ENCODE measurements at places on chromosomes 2 and 18.

GRCh38 chr2:65724336-65724735 is 291.9 kb upstream of the SPRED2 start:
- DNase-seq, result no peak

GRCh38 chr2:228144961-228145360 is 36.5 kb downstream of the SPHKAP start:
- DNase-seq, result no peak

DNA sequence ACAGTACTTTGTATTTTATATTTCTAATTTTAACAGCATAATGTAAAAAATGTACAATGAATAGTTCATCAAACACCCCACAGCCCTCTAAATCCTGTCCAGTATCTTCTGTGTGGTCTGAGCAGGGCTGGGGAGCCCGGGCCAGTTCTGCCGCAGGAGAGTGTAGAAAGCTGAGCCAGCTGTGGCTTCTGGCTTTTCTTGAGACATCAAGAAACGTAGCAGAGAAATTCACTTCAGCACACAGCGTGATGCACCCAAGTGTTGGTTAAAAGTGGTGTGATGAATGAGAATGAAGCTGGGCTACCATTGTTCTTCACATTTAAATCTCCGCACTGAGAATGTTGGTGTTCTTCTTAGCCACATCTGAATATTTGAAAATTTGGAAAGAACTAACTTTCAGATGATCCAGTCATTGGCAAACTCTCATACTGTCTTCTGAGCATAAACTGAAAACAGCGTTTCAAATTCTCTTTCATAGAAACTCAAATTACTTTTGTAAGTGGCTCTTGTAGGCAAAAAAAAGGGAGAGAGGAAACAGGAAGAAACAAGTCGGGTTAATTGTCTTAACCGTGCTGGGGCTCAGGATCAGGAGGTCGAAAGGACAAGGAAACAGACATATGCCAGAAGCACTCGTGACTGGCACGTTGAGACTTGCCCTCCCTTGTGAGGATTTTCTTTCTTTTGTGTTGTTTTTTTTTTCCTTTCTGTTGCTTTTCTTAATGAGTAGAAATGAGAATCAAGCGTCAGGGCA is 23.4 kb upstream of the TMEM87B start:
- DNase-seq, result no peak

GRCh38 chr2:190088917-190089316 is 26.4 kb upstream of the MSTN start:
- DNase-seq, result no peak

DNA sequence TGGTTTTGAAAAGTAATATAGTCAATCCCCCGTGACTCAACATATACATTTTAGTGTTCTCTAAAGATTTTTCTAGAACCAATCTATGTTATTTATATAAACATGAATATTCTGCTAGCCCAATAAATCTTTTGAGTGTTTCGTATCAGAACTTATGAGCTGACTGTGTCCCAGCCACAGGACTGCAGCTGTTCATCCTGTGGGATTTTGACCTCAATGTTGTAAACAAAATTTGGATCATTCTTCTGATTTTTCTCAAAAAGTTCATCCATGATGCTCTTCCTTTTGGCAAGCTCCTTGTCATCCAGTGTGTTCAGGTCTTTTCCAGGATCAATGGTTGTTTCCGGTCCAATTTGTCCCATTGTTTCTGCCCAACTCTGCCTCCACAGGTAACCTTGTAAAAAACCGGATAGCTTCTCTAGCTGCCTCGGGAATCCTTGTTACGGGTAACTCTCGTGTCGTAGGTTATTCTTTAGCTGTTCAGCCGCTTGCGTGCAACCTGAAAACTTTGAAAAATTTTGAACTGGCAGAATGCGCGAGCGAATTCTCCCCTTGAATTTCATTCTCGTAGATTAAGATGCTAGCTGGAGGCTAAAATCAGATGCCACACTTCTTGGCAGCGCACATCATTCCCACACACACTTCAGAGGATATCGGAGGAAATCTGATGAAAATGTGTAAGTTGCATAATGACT is 195.2 kb downstream of the SH3BP4 start:
- no peak for DNase-seq

GRCh38 chr18:24930478-24930877 is 421.5 kb downstream of the ZNF521 start:
- DNase-seq, result no peak

DNA sequence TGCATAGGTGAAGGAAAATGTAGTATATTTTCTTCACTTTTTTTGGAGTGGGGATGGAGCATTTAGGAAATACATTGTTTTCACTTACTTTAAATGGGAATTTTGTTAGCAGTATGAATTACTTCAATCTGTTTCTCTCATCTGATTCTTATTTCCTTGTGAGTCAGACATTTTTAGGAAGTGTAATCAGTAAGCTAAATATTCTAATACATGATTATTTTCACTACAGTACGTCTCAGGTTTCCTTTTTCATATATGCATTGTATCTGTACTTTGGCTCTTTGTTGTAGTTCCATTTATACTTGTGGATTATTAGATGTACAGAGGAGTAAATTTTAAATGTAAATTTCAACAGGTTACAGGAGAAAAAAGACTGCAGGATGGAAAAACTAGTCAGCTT is 27.9 kb downstream of the GPD2 start:
- DNase-seq, result no peak

- no peak for DNase-seq
Observed at GRCh38 chr2:165815299-165816141, 21.5 kb upstream of the GALNT3 start.

GRCh38 chr18:48129621-48130082 is 199.2 kb upstream of the SMAD2 start:
- no peak for DNase-seq

- no peak for DNase-seq
Observed at GRCh38 chr18:8106603-8107002, 502.6 kb upstream of the RAB12 start.

- DNase-seq, result no peak
Observed at GRCh38 chr2:135899567-135899966, 23.3 kb upstream of the MCM6 start.

- DNase-seq, result no peak
Observed at GRCh38 chr2:231890896-231891513, 35.2 kb downstream of the NPPC start.

DNA sequence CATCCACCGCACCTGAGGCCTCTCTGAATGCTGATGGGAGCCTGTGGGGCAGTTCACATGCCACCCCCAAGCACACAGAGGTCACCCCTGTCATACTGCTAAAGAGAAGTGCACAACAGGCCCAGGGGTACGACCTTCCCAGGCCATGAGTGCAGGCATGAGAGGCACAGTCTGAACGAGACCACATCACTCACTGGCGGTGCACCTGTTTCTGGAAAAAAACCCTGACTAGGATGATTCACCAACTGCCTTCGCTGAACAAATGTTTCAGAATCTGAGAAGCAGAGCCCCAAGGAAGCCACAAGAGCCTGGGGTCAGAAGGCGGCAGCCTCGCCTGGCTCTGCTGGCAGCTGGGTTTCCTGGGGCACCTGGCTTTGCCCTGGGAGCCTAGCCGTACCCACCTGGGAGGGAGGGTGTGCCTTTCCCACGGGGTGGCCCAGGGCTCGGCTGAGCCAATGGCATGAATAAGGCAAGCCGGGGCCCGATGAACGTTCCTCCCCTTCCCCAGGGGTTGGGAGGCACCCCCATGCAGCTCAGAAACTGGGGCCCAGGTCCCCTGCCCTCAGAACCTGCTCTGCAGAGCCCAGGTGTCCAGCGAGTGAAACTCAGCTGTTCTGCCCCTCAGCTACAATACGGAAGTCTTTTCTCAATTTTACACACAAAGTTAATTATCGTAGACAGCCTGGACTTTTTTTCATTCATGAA is 73.8 kb downstream of the HDAC4 start:
- no peak for DNase-seq
